ENCODE measurements at places on chromosomes 1 and 21.

GRCh38 chr1:212212906-212213305 lies 72.3 kb upstream of the PPP2R5A start:
- DNase-seq = no peak

DNA sequence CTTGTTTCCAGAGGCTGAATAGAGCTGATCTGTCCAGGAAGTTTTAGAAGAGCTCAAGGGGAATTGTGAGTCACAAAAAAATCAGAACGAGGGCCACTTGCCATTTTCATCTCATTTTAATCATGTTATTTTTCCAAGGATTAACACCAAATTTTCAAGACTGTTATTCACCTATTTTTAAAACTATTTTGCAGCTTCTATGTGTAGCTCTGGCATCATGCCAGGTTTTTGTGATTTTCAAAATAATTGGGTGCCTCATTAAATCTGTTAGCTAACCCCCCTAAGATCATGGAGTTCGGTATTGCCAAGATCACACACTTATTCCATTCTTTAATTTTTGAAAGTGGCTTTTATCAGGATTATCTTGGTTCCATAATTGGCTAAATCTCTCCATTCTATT lies 90.9 kb downstream of the RGS7 start:
- DNase-seq = no peak

DNA sequence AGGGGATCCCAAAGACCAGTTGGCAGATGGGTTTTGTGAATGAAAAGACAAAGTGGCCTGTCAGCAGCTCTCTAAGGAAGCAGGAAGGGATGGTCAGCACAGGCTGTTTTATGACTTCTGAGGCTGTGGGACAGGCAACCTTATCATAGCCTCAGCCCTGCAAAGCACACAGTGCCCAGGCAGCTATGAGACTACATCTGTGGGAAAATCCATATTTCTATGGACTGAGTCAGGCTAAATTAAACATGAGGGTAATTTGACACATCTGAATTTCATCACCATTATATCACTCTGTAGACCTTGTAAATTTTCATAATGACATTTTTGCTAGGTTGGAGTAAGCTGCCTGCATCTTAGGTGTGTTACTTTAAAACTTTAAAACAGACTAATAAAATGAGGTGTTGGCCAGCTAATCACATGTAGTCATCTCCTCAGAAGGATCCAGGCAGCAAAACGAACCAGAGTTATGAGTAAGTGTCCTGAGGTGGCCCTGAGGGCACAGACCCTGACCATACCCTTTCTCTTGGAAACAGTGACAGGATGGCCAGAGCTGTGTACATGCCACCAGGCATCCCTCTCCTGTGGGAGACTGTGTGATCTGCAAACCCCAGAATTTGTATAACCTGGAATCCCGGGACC lies 14.6 kb downstream of the NGF start:
- DNase-seq = peak; percentile 35

DNA sequence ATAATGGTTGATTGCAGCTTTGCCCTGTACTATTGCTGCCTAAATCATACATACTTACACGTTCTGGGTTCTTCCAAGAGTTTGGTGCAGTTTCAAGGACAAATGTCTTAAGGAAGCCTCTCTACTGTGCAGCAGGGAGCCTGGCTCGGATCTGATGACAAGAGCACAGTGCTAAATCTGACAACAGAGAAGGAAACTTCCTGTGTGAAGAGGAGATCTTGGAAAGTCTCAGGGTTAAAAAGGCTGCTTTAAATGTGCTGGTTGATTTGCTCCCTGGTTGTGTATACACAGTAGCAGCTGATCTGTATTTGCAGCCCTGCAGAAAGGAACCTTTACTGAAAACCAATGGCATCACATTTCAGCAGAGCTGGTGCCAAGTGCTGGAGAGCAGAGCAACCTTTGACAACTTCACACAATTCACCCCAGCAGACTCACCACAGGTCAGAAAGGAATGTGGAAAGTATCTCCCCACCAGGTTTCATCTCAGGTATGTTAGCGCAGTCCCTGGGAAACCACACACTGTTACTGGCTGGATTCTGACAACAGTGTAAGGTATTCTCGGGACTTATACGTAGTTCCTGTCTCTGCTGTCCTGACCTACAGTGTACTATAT lies 355.0 kb upstream of the ESRRG start:
- peak; percentile 84 for DNase-seq

- no peak for DNase-seq
Observed at GRCh38 chr1:110671361-110671760, 3.4 kb downstream of the KCNA3 start.

DNA sequence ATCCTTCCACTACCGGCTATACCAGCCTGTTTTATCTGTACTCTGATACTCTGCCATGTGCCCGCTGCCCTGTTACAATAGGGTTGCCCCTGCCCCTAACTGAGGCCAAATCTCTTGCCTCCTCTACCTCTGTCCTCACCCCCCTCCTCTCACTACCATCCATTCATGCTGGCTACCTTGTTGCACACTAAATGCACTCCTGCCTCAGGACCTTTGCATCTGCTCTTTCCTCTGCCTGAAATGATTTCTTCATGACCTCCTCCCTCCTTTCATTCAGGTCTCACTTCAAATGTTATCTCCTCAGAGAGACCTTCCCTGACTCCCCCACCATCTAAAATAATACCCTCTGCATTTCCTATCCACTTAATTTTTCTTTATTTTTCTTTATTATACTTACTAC lies 7.7 kb upstream of the SYDE2 start:
- no peak for DNase-seq

- no peak for DNase-seq
Observed at GRCh38 chr1:240212556-240212955, 120.9 kb downstream of the FMN2 start.

DNA sequence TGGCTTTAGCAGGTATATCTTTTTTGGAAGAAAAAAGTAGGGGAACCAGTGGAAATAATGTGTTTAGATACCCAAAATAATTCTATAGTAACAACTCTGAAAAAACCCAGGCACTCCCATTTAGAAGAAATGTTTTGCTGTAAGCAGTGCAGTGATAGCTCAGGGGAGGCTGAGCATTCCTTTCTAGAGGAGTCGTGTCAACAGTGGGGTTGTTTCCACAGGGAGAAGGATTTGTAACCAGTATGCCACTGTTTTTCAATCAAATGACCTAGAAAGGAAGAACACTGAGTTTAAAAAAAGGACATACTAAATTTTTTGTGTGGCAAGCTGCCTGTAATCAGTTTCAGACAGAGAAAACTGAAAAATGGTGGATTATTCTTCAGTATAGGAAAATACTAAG lies 2.4 kb downstream of the PGD start:
- DNase-seq = no peak

- peak; percentile 21 for DNase-seq
Observed at GRCh38 chr1:233867028-233867427, 37.4 kb upstream of the SLC35F3 start.

DNA sequence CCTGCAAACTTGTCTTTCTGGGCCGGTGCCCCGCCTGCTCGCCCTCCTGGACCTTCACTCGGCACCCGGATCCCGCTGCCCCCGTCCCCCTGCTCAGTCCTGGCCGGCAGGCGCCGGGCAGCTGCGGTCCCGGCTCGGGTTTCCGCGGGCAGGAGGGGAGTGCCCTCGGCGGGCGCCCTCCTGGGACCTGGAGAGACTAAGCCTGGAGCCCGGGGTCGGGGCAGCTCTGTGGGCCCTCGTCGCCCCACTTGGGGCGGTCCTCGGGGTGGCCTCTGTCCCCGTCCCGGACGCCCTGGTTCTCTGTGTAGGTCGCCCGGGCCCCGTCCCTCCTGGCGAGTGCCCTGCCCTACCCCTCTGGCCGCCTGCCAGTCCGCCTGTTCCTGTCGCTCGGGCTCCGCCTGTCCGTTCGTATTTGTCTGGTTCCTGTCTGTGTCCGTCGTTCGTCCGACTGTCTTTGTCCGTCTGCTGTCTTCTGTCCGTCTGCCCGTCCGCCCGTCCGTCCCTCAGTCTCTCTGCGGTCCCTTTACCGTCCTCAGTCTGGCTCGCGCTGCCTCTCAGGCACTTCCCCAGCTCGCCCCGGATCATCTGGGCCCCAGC lies 490 bp downstream of the SERINC2 start:
- peak; percentile 82 for DNase-seq

DNA sequence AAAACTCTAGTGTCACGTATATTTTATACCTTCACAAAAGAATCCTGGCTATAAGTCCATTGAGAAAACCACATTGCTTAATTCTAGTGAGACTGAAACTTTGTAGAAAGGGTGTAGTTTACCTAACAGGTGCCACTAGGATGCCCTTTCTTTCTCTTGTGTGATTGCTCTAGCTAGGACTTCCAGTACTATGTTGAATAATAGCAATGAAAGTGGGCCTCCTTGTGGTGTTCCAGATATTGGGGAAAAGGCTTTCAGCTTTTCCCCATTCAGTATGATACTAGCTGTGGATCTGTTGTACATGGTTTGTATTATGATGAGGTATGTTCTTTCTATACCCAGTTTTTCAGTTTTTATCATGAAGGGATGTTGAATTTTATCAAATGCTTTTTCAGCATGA lies 39.7 kb upstream of the CHODL start:
- peak; percentile 15 for DNase-seq

DNA sequence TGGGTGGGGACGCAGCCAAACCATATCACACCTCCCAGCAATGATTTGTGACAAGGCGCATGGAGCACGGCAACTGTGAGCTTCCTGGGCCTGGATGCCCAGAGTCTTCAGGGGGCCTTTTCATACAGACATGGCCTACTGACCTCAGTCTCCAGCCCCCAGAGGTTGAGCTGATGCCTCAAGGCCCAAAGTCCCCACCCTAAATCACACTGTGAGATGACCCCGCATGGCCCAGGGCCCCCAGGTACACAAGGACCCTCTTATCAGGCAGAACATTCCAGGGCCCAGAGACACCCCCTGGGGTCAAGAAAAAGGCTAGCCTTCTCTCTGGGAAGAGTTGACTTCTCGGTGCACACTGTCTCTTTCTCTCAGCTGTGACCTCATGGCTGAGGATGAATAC lies 179.7 kb upstream of the C1orf174 start:
- no peak for DNase-seq

DNA sequence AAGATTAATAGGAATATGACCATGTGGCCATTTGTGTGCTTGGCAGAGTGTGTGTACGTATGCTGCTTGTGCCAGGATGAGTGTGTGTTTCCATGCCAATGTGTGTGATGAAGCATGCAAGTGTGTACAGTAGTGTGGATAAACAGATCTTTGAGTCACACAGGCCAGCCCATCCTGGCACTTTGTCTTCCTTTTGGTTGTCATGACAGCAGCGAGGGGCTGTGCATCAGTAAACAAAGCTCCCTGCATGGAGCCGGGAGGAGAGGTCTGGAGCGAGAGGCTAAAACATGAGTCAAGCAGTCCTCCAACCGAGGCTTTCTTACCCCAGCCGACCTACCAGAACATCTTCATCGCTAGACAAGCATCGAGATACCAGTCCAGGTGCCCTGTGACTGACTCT lies 221.2 kb downstream of the CACNA1E start:
- peak; percentile 6 for DNase-seq
